ENCODE measurements at places on chromosomes 5 and 9.

GRCh38 chr9:13165236-13165945 is 114.1 kb downstream of the MPDZ start:
- DNase-seq, result no peak

GRCh38 chr9:114769624-114770023 is 36.2 kb downstream of the TNFSF15 start:
- DNase-seq, result no peak

GRCh38 chr5:139091439-139092156 is 106.6 kb downstream of the SIL1 start:
- no peak for DNase-seq

DNA sequence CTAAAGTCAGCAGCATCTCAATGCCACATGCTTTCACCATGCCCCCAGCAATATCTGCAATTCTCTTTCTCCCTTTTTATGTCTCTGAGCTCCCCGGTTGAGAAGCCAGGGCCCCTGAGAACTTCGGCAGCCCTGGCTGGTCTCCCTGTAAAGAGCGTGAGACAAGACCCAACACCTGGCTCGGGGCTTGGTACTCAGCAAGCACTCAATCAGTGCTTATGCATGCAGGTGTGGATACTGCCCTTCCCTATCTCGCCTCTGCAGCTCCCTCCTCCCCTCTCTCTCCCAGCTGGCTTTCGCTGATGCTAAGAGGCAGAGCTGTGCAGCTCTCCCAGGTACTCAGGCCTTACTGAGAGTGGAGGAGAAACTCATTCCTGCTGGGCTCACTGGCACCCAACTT is 41.7 kb upstream of the AKNA start:
- no peak for DNase-seq

DNA sequence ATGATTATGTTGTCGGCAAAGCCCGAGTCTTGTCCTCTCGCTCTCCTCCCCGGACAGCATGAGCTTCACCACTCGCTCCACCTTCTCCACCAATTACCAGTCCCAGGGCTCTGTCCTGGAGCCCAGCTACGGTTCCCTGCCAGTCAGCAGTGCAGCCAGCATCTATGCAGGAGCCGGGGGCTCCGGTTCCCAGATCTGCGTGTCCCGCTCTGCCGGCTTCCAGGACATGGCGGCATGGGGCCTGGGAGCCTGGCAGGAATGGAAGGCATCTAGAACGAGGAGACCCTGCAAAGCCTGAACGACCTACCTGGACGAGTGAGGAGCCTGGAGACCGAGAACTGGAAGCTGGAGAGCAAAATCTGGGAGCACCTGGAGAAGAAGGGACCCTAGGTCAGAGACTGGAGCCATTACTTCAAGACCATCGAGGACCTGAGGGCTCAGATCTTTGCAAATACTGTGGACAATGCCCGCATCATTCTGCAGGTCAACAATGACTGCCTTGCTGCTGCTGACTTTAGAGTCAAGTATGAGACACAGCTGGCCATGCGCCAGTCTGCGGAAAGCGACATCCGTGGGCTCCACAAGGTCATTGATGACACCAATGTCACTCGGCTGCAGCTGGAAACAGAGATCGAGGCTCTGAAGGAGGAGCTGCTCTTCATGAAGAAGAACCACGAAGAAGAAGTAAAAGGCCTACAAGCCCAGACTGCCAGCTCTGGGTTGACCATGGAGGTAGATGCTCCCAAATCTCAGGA is 101.3 kb upstream of the MAN2A1 start:
- no peak for DNase-seq

- DNase-seq, result peak; percentile 4
Observed at GRCh38 chr9:122005597-122005996, 87.5 kb downstream of the TTLL11 start.

- DNase-seq, result no peak
Observed at GRCh38 chr5:132458651-132459030, 31.9 kb downstream of the IRF1 start.

DNA sequence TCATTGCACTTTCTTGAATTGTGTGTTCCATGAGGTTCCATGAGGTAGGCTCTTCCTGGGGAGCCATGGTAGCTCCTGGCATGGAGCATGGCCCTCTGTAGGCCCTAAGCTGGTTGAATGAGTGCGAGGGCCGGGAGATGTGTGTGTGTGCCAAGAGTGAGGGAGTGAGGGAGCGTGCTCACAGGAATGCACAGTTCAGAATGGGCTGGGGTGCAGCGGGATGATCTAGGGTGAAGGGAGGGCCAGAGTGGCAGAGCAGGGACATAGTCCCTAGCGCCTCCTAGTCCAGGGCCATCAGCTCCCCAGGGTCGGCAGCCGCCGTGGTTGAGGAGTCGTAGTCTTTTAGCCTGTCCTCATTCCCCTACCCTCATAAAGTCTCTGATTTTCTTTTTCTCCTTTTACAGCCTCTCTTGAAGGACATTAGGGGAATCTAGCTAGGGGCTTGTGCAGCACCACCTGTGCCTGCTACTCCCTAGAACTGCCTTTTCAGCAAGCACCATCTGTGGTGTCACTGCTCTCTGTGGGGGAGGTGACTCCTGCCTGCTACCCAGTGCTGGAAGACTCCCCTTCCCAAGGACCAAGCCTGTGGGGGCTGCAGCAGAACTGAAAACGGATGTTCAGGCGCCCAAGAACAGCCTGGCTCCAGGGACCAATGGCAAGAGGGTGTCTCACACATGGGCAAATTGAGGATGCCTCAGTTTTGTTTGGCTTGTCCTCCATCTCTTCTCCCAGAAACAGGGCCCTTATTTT is 65.3 kb upstream of the PPARGC1B start:
- DNase-seq, result no peak

DNA sequence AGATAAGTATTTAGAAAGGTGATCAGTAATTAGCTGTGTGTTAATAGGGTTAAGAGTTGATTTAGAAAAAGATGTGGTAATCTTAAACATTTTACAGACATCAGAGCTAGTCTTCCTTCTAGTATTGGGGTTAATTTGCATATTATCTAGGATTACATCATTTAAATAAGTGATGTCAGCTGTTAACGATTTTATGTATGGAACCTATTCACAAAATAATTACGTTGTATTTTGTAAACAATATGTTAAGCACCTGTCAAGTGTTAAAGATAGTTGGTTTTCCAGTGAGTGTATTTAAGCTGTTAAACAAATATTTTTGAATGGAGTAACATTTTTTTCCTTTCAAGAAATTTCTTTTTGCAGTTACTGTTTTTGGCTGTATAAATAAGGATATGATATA is 2.2 kb downstream of the DCP2 start:
- DNase-seq, result no peak

GRCh38 chr5:61790678-61791077 is 458.6 kb downstream of the ZSWIM6 start:
- no peak for DNase-seq

DNA sequence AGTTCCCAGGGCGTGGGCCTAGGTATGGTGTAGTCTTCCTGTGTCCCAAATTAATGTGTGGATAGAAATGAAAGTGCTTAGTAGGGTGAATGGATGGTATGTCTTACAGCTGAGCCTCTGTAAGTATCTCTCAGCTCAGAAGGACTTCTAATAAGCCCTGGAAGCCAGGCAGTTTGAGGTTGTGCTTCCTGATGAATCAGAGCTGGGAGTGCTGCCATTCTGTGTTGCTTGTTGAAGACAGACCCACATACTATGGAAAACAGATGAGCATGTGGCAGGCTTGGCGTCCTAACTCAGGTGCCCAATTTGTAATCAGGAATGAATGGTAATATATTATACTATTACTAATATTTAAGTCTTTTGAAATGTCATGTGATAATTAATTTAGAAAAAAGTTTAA is 69.8 kb downstream of the CMYA5 start:
- no peak for DNase-seq

All from right atrium auricular region (tissue), 2 donors.